ENCODE measurements at places on chromosomes 12 and 14.

GRCh38 chr14:76101391-76102379 lies 50.0 kb upstream of the GPATCH2L start:
- H3K27me3 ChIP-seq, result peaks cover 16% of the 10 kb centered on the region
- no peak overlapping the region for H3K4me3 ChIP-seq
- no peaks in the 10 kb centered on the region for H3K36me3 ChIP-seq
- H3K4me1 ChIP-seq, result peaks cover 21% of the 10 kb centered on the region
- no peak overlapping the region for H3K27ac ChIP-seq
- no peak for DNase-seq

DNA sequence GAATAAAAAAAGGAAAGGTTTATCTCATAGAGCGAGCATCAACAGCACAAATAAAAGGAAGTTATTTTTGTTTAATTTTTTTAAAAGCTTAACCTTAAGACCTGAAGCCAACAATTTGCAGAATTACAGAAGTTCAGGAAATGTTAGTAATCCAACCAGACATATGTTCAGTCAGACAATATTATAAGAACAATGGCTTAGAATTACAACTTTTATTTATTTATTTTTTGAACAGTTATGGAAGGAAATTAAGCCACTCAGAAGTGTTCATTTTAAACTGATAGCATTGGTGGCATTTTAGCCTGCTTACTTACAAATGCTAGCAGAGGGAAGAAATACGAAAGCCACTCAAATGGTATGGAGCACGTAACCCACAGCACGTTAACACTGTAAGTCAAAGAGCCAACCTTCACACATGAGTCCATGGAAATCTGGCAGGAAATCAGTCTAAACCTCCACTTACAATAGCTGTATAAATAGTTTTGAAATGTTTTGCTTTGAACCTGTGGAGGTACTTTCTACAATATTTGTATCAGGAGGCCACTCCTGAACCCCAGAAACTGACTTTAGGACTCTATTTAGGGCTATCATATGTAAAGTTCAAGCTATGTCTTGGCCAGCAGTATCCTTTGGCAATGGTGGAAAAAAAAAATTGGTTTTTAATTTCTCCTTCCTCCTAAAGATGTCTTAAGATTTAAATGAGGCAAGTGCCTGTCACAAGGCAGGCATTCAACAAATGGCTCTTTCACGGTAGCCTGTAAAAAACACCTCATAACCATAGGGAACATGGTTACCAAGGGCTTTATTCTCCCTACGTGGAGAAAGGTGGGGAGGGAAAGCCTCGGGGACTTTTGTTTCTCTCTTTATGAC lies 102.3 kb downstream of the ITPR2 start:
- H3K27ac ChIP-seq, result no peak overlapping the region
- no peak for DNase-seq
- peaks cover 58% of the 10 kb centered on the region for H3K4me1 ChIP-seq
- no peak overlapping the region for H3K4me3 ChIP-seq

DNA sequence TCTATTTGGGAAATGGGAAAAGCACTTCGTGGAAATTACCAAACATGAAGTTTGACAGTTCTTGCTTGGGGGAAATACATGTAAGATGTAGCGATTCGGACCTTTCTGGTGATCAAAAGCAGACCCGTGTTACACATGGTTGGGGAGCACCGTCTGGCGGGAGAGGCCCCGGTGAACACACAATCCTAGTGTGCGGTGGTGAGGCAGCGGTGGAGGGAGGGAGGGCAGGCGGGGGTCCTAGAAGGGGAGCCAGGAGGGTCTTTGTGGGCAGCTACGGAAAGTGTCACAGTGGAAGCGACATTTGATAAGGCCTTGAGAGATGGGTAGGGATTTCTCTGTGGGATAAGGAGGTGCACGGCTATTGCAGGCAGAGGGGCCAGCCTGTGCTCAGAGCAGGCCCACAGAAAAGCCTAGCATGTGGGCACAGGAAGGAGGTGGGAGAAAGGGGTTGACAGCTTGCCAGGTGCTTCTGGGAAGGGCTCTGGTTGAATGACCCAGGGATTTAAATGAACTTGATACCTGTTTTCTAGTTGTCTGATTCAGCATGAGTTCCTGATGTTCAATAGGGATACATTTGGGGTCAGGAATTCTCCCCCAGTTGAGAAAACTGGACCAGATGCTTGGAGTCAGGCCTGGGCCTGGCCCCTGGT lies 7.2 kb downstream of the MVK start:
- no peak overlapping the region for H3K4me3 ChIP-seq
- no peaks in the 10 kb centered on the region for H3K4me1 ChIP-seq
- DNase-seq, result no peak
- peaks cover 70% of the 10 kb centered on the region for H3K36me3 ChIP-seq
- H3K27ac ChIP-seq, result no peak overlapping the region

GRCh38 chr14:33527023-33527634 lies 423.7 kb downstream of the EGLN3 start:
- DNase-seq, result no peak
- no peaks in the 10 kb centered on the region for H3K27me3 ChIP-seq
- no peaks in the 10 kb centered on the region for H3K4me1 ChIP-seq

- DNase-seq, result no peak
- no peaks in the 10 kb centered on the region for H3K27me3 ChIP-seq
- no peaks in the 10 kb centered on the region for H3K4me1 ChIP-seq
- no peak overlapping the region for H3K27ac ChIP-seq
Measured at GRCh38 chr12:89469361-89469760, 55.2 kb downstream of the GALNT4 start.

DNA sequence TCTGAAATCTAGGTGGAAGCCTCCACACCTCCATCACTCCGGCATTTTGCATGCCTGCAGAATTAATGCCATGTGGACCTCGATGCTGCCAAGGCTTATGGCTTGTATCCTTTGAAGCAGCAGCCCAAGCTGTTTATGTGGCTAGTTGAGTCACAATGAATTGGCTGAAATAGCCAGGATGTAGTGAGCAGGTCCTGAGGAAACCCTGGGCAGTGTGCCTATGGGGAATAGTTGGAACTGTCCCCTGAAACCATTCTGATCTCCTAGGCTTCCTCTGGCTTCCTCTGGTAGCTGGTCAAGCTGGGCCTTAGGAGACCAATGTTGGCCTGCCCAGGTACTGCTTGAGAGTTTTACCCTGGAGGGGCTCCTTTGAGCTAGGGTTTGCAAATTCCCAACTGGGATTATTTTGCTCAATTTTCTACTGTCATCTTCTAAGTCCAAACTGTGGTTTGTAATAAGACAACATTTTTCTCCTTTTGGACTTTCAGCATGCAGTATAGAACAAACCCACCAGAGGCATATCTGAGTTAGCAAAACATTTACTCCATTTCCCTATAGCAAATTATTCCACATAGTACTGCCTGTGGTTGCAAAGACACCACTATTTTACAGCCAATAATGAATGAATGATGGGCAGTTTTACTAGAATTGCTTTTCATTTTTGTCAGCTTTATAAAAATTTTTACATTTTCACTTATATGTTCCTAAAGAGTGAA lies 85.1 kb upstream of the AMIGO2 start:
- DNase-seq, result no peak
- no peaks in the 10 kb centered on the region for H3K27me3 ChIP-seq
- no peaks in the 10 kb centered on the region for H3K36me3 ChIP-seq
- no peak overlapping the region for H3K27ac ChIP-seq

All from suprapubic skin (tissue), 4 donors.